RPMI7951 (cell line): ENCODE measurements at places on chromosomes 7 and 10. TPM values are rescaled to one million over a fixed set of nuclear protein-coding genes. Genes with fewer than 3 reads are reported as not detected.

GRCh38 chr7:135385209-135385608 is 124.7 kb downstream of the CNOT4 start:
- peak; percentile 7 for DNase-seq

DNA sequence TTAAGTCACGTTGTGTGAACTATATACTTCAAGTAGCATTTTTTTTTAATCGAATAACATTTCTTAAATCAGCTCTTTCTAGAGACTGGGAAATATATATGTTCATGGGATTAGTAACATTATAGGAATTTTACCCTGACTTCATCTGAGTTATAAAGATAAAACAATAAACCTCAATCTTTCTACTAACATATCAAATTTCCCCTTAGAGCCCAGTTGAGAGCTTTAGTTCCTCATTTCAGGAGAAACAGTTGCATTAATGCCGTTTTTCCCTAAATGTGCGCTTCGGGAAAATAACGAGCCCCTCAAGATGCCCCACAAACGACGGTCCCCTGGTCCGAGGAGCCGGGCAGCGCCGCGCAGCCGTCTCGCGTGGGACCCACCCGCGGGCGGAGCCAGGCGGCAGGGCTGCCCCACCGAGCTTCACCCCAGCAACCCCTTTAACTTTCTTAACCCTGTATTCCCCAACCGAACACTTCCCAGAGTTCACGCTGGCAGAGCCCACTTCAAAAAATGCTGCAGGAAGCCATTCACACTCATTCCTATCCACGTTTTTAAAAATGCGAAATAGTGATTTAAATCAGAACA is 152.5 kb upstream of the YAE1 start:
- DNase-seq: no peak

DNA sequence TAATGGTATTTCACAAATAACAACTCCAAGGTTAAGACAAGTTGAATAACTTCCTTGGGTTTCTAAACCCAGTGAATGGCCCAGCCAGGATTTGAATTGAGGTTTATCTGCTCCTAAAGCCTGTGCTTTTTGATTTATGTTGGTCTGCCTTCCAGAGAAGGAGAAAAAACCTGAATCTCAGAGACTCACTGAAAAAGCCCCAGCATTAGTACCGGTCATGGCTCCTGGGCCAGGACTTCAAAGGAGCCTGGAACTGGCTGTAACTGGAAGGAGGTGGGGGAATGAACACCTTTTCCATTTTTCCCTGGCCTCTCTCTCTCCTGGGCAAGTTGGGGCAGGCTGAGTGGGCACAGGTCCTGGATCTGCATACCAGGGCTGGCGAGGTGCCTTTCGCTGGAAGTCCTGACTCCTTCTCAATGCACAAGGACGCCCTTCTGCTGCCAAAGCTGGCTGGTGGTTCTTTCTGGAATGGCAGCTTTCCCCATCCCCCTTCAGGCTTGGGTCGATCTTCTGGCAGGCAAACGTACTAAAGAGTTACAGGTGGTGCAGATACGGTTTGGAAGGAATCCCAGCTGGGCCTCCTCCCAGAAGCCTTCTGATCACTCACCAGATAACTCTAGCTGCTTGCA is 268.2 kb downstream of the PTEN start:
- peak; percentile 39 for DNase-seq

- no peak for DNase-seq
These were observed 14.5 kb upstream of the CROT start for GRCh38 chr7:87330942-87331341.

AGMO gene
- 1.1 and 1.4 TPM in 2 replicates for total RNA-seq

DNA sequence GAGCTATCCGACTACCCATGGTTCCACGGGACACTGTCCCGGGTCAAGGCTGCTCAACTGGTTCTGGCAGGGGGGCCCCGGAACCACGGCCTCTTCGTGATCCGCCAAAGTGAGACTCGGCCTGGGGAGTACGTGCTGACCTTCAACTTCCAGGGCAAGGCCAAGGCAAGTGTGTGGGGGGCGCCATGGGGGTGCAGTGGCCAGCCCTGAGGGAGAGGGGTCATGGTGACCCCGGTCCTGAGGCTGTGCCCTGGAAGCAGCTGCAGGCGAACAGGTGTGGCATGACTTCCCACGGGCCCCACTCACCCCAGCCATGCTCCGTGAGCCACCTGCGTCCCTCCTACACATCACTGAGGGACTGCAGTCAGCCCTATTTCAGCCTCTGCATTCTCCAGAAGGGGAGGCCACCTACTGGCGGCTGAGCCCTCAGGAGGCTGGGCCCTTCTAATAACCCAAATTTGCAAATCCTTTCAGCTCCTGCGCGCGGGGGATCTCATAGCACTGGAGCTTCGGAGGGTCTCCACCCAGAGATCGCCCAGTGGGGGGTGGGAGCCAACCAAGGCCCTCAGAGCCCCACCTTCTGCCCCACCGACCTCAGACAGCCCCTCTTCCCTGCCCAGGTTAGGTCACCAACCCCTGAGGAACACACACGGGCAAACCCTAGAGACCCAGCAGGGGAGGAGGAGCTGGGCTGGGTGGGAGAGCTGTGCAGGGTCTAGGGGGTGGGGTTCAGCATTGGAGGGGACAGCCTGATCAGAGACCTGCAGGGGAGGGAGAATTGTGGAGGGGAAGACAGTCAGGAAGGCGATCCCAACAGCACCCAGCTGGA is 30.8 kb downstream of the SH2B2 start:
- DNase-seq: no peak

DNA sequence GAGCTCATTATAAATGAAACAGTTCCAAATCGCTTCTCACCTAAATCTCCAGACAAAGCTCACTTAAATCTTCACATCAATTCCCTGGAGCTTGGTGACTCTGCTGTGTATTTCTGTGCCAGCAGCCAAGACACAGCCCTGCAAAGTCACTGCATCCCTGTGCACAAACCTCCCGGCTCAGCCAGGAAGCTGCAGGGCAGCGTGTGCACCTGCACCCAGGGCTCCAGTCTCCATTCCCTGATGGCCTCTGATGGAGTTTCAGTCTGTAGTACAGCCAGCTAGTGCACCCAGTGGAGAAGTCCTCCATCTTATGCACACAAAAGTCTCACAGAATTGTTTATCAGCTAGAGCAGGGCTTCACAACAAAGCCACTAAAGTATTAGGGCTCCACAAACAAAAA is 51.1 kb upstream of the PRSS58 start:
- DNase-seq: no peak

VAX1 gene
- total RNA-seq: not detected in 2 replicates

- DNase-seq: no peak
These were observed 43.2 kb upstream of the TES start for GRCh38 chr7:116167177-116167576.

DNA sequence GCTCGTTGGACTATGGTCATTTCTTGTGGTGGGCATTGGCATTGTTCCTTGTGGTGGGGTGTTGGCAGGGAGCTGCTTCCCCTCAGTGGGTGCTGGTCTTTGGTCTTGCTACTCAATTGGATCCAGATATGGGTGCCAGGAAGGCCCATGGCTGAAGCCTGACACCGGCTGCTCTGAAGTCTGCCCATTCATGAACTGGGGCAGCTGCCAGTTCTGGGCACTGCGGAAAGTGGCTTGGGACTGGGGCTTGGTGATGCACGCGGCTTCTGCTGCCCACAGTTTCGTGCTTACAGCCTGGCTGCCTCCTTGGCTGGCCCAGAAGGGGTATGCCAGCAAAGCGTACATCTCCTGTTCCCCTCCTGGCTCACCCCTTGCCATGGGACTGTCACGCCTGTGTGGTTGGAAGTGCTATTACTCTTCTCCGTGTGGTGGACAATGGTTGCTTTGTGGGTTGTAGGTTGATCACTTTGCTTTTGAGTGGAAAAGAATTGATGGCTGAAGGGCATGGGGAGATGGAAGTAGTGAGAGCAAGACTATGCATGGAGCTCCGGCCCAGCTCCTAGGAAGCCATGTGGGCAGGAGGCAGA is 54.7 kb downstream of the ADAMTS14 start:
- peak; percentile 40 for DNase-seq

DNA sequence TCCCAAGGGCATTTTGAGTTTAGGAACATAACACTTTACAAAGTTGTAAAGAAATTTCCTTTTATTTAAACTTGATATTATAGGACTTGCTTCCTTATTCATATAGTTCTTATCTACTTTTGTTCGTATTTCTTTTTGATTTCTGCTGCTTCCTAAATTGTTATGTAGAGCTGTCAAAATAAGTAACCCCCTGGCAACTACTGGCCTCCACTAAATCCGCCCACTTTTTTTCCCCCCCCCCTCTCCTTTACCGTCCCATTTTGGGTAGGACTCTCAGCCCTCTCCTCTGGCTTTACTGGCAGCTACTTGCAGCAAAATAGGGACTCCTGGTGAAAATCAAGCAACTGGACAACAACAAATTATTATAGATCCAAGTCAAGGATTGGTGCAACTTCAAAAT is 1.1 kb downstream of the SP4 start:
- no peak for DNase-seq

- no peak for DNase-seq
These were observed 42.7 kb upstream of the PITRM1 start for GRCh38 chr10:3215153-3215775.

DNA sequence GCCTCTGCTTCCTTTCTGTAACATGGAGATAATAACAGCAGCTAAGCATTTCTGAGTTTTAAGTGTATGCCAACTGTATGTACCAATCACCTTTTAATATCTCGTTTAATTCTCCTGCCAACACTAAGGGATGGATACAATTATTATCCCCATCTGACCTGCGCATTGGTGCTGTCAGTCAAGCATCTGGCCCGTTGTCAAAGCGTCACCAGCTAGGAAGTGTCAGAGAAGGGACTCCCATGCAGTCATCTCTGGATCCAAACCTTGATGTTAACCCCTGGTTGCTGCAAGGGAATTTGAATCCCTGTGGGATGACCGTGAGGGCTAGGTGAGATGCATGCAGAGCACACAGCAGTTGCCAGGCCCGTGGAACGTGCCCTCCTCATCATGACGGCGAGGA is 506.8 kb downstream of the SDK1 start:
- no peak for DNase-seq

GRCh38 chr10:3969876-3970666 is 185.1 kb upstream of the KLF6 start:
- DNase-seq: no peak

- no peak for DNase-seq
These were observed 152.4 kb downstream of the KIF20B start for GRCh38 chr10:89853781-89854191.

SPOCK2 gene
- total RNA-seq: 0.10 and 0.72 TPM in 2 replicates

HYCC1 gene
- 120 and 150 TPM in 2 replicates for total RNA-seq
